ENCODE measurements at places on chromosomes 3 and 15. TPM values are rescaled to one million over a fixed set of nuclear protein-coding genes. Genes with fewer than 3 reads are reported as not detected.

Gene PAQR5
- total RNA-seq, result 16.7 TPM

Gene BRK1
- 78.5 TPM for total RNA-seq

DNA sequence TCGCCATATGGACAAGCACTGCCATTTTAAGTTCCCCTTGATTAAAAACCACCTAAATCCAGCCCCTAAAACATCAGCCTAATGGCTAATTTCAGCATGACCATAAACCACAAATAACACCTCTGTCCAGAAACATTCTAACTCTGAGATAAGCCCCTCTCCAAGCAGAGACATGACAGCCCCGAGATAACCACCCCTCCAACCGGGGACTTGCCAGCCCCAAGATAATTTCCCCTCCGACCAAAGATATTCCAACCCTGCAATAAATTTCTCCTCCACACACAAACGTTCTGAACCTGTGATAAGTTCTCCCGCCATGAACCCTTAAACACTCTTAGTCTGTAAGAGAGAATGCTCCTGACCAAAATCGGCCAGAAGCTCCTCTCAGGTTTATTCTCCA lies 586.8 kb downstream of the EDEM1 start:
- no peak for DNase-seq
- H3K4me3 ChIP-seq, result no peak overlapping the region
- H3K36me3 ChIP-seq, result no peaks in the 10 kb centered on the region
- no peaks in the 10 kb centered on the region for H3K4me1 ChIP-seq
- peaks cover 17% of the 10 kb centered on the region for H3K27me3 ChIP-seq

- no peaks in the 10 kb centered on the region for H3K27me3 ChIP-seq
- no peaks in the 10 kb centered on the region for H3K4me1 ChIP-seq
- no peak overlapping the region for H3K27ac ChIP-seq
These were observed 54.5 kb upstream of the LRIG1 start for GRCh38 chr3:66555214-66555844.

DNA sequence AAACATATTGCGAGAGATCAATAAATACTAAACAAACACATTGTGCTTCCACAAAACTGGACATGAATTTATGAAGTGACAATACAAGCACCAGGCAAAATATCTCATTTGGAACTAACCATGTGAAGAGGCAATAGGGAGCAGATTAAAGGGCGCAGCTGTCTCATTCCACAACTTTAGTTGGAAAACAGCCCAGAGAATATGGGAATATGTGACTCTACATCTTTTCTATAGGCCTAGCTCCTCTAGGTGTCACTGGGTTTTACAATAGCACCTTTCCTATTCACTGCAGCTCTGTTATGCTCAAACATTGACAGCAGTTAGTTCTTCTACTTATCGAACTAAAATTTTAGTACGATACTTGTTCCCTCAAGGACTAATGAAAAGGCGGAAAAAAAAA lies 866.3 kb upstream of the GBE1 start:
- no peaks in the 10 kb centered on the region for H3K4me1 ChIP-seq
- no peak overlapping the region for H3K27ac ChIP-seq
- H3K4me3 ChIP-seq, result no peak overlapping the region
- no peak for DNase-seq
